Effector memory CD8-positive, alpha-beta T cell (primary cell): ENCODE measurements at places on chromosomes 2 and 18.

GRCh38 chr18:46207985-46208384, 103.8 kb downstream of the HAUS1 start:
- no peak for DNase-seq

- no peak for DNase-seq
These were observed 238.8 kb downstream of the RNF152 start for GRCh38 chr18:61653823-61654551.

DNA sequence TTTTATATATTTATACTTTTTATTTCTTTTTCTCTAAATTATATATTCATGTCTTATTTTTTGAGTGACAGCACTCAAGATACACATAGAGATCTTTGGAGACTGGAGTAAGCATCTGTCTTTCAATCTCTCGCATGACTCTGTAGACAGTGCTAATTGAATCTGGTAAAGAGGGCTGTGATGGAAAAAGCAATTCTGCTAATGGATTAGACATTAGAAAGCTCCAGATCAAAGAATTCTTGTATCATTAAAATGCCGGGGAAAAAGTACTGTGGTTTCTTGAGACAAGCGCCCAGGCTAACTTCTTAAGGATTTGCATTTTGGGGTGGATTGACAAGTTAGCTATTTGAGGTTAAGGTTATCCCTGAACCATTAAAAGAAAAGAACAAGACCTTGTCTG, 383.1 kb upstream of the TNP1 start:
- no peak for DNase-seq

GRCh38 chr2:95276244-95276887, 2.1 kb downstream of the PROM2 start:
- DNase-seq: no peak

GRCh38 chr2:79994965-79995364, 309.6 kb downstream of the LRRTM1 start:
- no peak for DNase-seq

DNA sequence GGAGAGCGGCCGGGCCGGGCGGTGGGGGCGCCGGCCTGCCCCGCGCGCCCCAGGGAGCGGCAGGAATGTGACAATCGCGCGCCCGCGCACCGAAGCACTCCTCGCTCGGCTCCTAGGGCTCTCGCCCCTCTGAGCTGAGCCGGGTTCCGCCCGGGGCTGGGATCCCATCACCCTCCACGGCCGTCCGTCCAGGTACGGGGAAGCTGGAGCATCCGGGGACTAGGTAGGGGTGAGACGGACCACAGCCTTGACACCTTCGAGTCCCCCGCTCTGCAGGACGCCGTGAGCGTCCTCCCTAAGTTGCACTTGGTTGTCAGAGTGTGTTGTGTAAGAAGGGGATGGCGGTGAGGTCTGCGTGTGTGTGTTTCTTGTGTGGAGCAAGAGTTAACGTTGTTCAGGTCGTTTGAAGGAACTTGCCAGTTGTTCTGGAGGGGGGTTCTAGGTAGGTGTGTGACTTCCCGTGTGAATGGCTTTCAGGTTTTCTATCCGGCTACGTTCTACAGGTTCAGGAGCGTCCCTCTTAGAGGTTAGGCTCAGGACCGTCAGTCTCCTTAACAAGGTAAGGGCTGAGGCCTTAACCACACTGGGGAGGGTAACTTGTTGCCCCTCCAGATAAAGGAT, 393 bp downstream of the IL1R1 start:
- no peak for DNase-seq

DNA sequence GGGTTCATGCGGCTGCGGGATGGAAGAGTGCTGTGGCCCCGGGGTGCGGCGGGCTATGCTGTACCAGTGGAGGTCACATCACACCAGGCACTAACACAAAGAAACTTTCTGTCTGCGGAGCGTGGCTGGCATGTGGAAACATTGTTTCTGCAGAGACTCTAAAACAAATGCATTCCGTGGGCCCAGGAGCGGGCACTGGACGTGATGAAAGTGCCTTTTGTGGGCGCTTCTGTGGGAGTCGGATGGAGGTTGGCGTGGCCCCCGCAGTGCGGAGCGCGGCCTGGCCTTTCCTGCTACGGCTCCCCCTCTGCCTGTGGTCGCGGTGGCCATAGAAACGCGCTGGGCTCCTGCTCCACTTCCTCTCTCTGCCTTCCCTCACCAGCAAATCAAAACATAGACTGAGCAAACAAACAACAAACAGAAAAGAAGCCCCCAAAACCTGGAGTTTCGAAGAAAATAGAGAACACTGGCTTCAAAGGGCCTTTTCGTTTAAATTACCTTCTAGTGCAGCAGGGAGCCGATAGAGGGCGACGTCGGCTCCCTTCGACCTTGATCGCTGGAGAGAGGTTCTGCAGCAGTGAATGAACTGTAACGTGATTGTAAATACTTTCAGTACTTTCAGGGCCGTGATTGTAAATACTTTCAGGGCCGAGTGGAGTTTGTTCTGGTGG, 51.4 kb downstream of the KIF5C start:
- peak; percentile 41 for DNase-seq

GRCh38 chr18:31702449-31702848, 18.1 kb upstream of the B4GALT6 start:
- no peak for DNase-seq

- DNase-seq: no peak
These were observed 42.2 kb downstream of the TPO start for GRCh38 chr2:1455466-1455865.

DNA sequence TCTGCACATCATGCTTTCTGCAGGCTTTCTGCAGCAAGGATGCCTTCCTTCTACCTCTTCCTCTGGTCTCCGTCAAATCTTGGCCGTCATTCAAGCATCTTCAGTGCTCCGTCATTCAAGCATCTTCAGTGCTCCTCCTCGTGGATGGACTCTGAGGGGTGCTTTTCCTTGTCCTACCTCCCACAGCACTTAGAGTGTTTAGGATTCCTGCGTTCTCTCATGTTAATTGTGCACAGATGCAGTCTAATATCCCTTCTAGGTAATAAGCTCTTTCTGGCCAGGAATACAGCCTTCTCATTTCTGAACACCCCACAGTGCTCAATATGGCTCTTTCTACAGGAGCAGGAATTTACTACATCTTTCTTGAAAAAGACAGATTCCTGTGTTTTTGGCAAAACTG, 59.8 kb downstream of the ZNF236 start:
- DNase-seq: no peak

DNA sequence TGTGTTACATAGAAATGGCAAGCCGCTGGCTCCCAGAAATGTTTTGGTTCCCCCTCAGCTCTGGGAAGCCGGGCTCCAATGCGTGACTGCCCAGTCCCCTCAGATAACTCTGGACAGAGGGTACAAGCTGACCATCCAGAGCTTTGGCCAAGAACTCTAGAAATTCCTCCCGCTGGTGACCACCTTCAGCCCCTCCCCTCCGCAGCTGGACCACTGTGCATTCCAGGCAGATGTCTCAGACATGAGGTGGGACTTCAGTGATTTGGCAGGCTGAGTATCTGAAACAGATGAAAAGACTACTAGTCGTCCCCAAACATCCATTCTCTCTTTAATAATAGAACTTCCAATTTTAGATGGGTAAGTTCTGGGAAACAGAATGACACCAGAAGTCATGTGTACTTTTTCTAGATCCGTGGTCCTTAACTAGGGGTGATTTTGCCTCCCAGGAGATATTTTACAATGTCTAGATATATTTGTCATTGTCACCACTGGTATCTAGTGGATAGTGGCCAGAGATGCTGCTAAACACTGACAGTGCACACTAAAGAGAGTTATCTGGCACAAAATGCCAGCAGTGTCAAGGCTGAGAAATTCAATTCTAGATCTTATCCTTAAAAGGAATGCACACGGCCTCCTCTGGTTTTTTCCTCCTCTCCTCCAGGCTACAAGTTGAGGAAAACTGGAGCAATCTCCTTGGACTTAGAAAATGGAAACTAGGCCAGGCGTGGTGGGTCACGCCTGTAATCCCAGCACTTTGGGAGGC, 294.3 kb downstream of the SRBD1 start:
- DNase-seq: no peak

DNA sequence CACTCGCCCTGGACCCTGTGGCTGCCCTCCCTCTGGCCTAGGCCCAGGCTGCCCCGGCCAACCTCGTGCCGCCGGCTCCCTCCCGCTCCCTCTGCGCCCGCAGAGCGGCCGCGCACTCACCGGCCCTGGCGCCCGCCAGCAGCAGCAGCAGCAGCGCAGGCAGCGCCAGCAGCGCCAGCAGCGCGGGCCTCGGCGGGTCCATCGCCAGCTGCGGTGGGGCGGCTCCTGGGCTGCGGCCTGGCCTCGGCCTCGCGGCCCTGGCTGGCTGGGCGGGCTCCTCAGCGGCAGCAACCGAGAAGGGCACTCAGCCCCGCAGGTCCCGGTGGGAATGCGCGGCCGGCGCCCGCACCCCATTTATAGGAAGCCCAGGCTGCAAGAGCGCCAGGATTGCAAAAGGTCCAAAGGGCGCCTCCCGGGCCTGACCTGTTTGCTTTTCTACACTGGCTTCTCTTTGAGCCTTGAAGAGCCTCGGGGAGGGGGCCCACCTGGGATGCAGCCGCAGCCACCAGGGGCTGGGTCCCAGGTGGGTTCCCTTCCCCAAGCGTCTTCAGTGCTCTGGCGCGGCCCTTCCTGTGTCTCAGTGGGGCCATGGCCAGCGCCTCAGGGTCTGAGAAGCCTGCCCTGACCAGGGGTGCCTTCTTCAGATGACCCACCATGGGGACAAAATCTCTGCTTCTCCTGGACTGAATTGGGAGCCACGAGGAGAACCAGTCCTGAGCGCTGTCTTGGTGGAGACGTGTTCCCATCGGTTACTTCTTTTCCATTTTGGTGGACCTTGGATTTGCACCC, at the start of gene APOB:
APOB (minus strand) TSS at position 330 of the 789 bp plus-strand sequence; CDS start at position 202, 128 bp downstream.
- no peak for DNase-seq

GRCh38 chr18:6807515-6808257, 78.2 kb downstream of the ARHGAP28 start:
- no peak for DNase-seq

DNA sequence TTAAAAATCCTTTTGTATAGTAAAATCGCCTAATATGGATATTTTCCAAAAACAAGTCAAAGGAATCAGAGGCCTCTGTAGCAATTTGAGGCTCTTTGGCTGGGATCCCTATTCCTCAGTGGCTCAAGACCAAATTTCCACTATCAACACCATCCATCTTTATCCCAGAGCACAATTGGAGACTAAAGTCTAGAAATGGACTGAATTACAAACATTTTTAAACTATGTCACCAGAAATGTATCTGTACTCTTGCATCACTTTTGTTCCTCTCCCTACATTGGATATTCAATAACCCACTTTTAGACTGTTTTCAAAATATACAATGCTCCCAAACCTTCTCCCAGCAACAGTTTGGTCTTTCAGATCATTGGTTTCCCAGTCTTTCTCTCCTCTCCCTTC, 140.4 kb upstream of the KLHL29 start:
- no peak for DNase-seq

GRCh38 chr2:170816504-170817092, at the start of gene GAD1:
TSS of gene GAD1 (plus strand) at chr2:170816887. CDS start at chr2:170818592, 1,705 bp downstream.
- DNase-seq: no peak

DNA sequence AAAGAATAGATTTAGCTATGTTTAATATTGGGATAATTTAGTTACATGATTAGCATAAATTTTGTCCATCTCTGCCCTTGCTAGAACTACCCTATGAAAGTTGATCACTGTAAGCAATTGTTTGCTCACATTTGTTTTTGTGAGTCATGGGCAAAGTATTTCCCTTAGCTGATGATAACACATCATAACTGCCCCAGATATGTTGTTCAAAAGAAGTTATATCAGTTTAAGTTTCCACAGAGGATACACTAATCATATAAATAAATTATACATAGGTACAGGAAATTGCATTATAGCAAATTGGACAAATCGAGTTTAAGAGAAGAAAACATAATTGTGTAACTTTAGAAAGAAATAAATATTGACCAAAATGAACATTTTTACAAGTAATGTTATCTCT, 223.2 kb upstream of the PIK3C3 start:
- no peak for DNase-seq

- DNase-seq: peak; percentile 2
These were observed 199.6 kb downstream of the HRH4 start for GRCh38 chr18:24659827-24660720.

DNA sequence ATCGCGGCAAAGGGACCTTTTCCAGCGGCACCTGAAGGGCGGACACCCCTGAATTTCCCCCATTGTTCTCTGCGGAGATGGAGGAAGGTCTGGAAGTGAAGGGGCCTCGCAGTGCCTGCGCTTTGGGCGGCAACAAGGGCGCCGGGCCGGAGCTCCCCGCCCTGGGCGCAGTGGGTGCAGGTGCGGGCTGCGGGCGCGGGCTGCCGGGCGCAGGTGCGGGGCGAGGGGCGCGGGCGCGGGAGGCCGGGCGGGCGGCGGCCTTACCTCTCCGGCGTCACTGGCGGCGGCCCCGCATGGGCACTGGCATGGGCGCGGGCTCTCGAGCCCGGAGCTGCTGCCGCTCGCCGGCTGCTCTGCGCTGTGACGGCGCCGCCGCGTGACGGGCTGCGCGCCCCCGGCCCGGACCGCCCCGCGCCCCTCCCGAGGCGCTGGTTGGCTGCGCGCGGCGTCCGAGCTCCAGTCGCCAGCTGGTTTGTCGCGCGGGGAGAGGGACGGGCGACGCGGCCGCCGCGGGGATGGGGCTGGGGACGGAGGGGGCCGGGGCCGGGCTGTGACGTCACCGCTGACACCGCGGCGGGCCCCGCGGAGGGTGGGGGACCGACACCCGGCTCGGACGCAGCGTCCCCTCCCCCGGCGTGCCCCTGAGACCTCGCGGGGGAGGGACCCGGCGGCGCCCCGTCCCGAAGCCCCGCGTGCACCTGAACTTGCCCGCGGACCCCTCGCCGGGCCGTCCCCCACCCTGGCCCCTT, at the start of gene KIF1A:
KIF1A (minus strand) TSS at position 362 of the 749 bp plus-strand sequence. CDS start 22,467 bp downstream, outside the sequence.
- no peak for DNase-seq

- no peak for DNase-seq
These were observed 25.7 kb upstream of the COX7A2L start for GRCh38 chr2:42386682-42387081.
